ENCODE measurements at places on chromosomes 2 and 18.
A peak's percentile ranks its signal among the peaks of the same experiment; 100 is the strongest.

GRCh38 chr18:59065684-59066083 is 74.0 kb upstream of the SEC11C start:
- no peak for DNase-seq

GRCh38 chr2:168738062-168738461 is 64.4 kb upstream of the NOSTRIN start:
- DNase-seq: no peak

DNA sequence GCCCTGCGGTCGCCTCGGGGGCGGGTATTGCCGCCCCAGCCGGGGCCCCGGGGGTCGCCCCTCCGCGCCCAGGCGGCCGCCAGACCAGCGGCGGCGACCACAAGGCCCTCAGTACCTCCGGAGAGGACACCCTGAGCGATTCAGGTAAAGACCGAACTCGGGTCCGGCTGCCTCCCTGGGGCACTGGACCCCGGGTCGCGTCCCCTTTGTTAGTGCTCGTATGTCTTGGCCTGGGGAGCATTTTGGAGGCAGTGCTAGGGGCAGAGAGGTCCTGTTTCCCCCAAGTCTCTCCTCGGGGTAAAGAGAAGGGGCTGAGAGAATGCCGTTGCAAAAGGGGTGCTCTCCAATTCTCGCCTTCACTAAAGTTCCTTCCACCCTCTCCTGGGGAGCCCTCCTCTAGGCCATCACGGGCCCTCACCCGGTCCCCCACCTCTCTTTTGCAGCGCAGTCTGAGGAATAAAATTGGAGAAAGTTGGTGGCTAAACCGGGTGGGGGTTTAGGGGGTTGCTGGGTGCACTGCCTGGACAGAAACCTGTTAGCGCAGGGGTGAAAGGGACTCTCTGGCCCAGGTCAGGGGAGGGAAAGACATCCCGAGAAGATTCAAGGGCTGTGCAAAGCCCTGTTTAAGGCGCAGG is 2.5 kb downstream of the MYCN start:
- peak; percentile 40 for DNase-seq

DNA sequence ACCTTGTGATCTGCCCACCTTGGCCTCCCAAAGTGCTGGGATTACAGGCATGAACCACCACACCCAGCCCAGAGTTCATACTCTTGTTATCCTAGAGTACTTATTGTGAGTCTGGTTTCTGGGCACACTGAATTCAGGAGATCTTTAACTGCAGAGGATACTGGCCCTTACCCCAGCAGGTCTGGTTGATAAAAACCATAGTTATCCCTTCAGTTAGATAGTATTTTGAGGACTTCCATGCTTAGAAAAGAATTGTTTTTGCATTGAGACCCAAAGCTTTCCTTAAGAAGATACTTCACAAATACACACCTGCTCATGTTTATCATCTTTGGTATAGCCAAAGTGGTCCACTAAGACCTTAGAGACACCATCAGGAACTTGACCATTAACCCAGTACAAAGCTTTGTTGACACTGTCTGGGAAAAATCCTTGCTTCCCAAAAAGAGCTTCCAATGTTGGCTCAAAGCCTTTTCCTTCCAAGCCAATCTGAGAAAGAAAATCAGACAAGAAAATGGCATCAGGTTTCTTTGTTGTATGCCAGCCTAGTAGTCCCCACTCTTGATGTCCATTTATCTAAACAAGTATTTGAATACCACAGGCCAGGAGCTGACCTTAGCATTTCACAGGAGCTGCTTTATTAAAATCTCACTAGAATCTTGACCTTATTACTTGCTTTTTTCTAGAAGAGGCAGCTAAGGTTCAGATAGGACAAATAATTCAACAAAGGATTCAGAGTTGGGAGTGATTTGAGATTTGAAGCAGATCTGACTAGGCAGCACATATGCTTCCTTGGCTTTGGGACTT is 17.2 kb downstream of the APOB start:
- DNase-seq: no peak

GRCh38 chr2:181782660-181783059 is 102.3 kb upstream of the NEUROD1 start:
- no peak for DNase-seq

- no peak for DNase-seq
Measured at GRCh38 chr18:67864677-67865340, 348.3 kb upstream of the DSEL start.

DNA sequence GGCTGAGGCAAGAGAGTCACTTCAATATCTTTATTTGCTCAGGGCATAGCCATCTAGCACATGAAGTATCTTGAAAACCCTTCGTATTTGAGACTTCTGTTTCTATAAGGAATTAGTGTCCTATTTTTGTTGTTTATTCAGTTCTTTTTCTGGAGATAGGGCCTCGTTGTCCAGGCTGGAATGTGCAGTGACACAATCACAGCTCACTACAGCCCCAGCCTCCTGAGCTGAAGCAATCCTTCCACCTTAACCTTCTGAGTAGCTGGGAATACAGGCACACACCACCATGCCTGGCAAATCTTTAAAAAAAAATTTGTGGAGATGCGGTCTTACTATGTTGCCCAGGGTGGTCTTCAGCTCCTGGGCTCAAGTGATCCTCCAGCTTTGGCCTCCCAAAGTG is 50.6 kb downstream of the PSMD14 start:
- no peak for DNase-seq

- DNase-seq: no peak
Measured at GRCh38 chr2:72969706-72970105, 52.4 kb downstream of the EMX1 start.

DNA sequence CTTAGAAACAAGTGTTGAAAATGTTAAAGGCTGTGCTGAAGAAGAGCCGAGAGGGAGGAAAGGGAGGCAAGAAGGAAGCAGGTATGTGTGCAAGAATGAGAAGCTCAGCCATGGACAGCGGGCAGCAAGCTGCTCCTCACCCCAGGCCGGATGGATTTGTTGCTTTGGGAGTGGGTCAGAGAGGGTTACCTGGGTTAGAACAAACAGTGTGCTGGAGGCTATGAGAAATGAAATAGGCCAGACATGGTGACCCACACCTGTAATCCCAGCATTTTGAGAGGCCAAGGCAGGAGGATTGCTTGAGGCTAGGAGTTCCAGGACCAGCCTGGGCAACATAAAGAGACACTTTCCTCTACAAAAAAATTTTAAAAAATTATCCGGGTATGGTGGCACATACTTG is 97.5 kb downstream of the TANC1 start:
- DNase-seq: no peak

DNA sequence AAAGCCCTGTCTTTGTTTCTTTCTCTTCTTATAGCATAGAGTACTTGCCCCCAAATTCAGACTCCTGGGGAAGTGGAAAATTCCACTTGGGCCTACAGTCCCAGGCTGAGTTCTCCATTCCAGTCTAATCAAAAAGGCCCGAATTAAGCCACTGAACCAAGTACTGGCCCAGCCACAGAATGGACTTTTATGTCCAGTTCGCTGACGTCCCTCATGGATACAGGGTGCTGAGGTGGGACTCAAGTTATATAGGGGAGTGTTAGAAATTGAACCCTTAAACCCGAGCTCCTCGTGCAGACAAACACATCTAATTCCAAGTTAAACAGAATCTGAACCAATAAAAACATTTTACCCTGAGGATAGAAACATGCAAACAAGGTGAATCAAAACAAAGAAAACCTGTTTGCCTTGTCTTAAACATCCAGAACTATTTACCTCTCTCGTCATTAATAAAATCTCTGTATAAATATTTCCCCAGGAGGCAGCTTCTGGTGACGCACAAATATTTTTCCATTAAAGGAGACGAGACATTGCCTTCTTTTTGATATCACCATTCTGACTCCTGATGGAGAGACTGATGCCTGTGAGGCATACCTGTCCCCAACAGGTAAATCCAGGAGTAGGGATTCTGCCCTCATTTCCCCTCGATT is 136.8 kb upstream of the ARL4C start:
- no peak for DNase-seq

- no peak for DNase-seq
Measured at GRCh38 chr18:2172881-2173280, 398.4 kb downstream of the METTL4 start.

DNA sequence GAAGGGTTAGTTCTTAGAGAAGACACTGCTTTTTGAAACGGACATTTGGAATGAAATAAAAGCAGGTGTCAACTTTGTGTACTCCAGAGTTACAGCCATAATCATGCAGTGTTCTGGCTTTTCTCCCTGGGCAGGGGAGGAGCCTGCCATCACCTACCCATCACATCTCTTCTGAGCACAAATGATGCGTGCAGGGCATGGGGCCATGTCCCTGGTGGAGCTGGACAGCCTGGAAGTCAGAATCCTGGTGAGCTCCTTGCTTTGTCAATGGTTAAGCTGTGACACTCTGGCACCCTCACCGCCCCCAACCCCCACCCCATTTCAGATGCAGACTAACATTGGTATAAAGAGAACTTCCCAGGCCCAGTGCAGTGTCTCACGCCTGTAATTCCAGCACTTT is 53.1 kb downstream of the PDCL3 start:
- no peak for DNase-seq

GRCh38 chr2:98518101-98518500 is 73.4 kb downstream of the INPP4A start:
- DNase-seq: peak; percentile 61

DNA sequence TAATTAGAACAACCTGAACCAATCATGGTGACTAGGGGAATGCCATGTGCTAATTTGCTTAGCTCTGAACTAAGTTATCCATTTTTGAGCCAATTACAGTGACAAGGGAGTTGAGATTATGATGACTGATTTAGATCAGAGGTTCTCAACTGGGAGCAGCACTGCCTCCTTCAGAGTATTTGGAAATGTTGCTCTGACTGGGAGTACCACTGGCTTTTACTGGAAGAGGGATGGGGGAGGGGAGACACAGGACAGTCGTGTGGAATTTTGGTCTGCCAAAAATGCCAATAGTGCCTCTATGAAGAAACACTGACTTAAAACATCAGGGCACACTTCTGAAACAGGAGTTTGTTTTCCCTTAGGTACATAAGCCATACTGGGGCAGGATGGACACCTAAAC is 48.1 kb upstream of the VPS54 start:
- no peak for DNase-seq

Measured in GM13977 (cell line).